ENCODE measurements at places on chromosomes 12 and 14.

DNA sequence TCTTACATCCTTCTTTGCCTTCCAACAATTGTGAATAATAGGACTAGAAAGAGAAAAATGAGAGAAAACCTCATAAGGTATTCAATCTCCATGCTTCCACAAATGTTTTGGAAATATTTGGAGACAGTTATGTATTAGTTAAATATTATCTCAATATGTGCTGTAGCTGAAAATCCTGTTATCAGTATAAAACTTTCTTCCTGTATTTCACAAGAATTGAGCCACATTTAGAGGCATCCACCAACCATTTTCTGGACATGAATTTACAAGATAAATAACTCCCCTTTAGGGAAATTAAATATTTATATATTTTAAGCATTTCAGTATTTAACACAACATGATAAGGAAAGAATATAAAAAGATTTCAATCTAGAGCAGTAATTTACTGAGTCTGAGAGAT, 200.3 kb downstream of the GPHN start:
- DNase-seq: no peak

DNA sequence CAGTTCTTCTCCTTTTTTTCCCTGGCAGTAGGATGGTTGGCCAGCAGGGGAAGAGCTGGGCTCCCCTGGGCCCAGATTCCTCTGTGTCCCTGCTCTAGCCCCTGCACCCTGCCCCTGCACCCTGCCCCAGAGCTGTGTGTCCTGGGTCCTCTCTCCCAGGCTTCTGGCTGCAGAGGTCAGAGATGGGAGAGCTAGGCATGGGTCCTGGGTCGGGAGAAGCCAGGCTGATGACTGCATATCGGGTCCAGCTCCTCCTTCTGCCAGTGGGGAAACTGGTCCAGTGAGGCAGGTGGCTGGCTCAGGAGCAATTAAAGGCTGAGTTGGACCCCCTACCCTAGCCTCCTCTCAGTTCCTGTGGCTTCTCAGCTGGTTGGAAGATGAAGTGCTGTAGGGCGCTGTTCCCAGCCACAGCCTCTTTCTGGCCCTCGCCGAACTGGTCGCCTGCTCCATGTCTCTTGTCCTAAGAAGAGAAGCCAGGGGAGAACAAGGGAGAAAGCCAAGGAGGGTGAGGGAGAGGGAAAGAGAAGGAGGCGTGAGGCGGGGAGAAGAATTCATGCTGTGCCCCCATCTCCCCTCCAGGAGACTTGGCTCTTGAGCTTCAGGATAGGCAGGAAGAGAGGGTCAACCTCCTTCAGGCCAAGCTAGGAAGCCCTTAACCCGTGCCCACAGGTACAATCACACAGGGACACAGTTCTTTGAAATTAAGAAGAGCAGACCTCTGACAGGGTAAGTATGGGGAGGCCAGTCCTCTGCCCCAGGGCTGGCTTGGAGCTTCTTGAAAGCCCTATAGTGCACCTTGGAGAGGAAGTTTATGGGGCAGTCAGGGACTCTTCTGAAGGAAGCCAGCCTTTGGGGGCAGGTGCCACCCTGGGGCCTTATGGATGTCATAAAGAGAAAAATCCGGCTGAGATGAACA, 9.5 kb downstream of the VASH1 start:
- DNase-seq: no peak

DNA sequence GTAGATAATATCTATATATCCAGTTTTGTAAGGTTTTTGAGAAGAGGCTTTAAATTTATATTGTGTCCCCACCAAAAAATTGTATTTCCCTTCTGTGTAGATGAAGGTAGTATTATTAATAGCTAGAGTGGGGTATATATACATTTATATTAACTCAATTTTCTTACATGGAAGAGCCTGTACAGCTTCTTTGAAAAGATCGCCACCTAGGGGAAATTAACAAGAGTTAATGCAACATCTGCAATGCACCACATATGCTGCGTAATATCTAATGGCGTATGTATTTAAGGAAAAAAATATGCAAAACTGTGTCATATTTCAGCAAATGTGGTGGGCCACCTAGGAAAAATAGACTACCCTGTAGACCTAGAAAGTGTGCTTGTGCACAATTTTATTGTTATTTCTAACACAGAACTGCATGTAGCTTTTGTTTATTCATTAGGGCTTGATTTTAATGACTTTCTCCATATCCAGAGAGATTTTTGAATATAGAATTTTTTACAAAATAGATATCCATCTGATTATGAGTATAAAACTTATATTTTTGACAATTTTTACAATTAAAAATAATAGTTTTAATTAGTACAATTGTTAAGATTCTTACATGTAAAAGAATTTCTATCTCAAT, 14.0 kb downstream of the CCER1 start:
- DNase-seq: peak; percentile 84

DNA sequence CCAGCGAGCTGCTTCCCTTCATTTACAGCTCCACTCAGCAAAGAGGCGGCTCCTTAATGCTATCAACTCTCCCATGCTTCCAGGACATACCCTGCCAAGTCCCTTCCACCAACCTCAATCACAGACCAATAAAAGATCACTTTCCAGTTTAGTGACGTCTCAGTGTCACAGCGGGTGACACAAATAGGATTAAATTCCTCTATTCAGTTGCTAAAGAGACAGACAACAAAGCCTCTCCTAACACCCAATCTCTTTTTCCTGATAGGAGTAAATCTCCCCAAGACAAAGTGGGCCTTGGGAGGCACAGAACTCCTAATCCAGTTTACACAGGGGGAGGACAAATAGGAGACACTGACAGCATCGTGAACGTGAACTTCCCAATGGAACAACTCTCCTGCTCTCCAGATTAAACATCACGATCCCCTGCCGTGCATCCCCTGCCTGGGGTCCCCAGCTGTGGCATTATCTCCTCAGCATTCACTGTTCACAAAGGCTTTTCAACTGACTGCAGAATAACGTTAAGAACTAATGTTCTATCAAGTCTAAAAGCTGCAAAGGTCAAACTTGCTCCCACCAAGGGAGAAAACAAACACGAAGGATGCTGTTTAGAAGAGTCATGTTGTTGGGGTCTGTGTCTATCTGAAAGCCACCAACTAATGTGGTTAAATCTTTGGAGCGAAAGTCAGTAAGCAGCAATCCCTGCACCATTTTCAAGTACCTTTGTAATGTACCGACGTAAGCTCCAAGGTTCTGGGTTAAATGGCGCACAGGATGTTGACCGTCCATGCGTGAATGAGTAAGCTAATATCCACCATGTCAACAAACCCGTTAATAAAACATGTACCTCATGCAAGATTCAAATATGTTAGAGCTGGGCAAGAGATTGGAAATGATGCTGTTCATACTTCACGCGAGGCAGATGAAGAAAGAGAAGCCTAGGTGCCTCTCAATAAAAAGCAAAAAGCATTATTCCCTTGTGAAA, 31.5 kb downstream of the TMEM132D start:
- no peak for DNase-seq

DNA sequence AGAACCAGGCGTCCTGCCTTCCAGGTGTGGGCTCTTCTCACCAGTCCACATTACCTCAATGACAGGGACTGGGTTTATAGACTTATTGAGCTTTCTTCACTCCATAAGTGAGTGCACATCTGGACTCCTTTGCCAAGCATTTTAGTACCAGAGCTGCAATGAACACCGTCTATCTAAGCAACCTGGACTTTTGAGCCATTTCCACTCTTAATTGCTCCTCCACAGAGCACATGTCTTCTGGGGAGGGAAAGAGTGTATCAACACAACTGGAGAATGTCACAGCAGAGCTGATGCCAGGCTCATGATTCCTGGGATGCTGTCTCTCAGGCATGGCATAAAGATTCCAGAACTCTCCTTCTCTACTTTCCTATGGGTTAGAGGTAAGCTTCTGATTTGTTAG, 43.0 kb upstream of the BDKRB2 start:
- DNase-seq: no peak

GRCh38 chr12:96416033-96416799, 16.0 kb upstream of the CDK17 start:
- no peak for DNase-seq

DNA sequence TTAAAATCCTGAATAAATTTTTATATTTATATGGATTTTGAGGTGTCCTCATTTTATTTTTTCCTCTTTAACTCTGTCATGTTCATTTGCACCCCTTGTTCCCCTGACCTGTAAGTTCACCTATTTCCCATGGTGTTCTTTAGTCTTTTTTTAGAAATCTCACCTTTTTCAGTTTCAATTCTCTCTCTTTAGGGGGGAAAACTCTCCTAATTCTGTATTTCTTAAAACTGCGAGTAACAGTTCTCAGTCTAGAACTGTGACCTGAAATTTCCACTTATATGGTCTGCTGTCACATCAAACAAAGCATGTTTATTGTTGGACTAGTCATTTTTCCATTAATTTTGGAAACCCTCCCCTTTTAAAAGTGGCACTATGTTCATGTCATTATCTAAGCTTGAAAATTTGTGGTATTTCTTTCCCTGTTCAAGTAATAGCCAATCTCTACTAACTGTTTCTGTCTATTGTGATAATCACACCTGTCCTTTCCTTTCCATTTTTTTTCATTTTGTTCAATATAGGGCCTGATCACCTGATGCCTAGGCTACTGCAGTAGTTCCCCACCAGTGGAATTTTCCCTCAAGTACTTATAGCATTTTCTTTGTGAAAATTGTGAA, 14.0 kb upstream of the FBXO33 start:
- DNase-seq: no peak

DNA sequence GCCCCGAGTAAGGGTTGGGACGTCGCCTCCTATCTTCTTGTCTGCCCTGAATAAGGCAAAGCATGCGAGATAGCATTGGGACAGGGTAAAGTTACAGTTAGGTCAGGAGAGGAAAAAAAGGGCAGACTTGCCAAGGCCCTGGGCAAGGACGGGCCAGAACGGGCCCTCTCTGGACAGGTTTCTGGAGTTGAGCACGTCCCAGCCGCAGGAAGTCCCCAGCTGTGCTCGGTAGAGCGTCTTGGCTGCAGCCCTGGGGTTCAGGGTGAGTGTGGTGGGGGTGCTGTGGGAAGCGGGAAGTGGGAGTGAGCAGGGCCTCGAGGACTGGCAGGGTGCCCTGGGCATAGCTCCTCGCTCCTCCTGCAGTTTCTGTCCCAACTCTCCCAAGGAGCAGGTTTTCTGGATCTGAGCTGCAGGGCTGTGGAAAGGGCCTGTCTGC, 5.4 kb downstream of the RPS6KL1 start:
- no peak for DNase-seq

GRCh38 chr14:97120611-97121031, 323.4 kb downstream of the VRK1 start:
- DNase-seq: no peak

GRCh38 chr12:112349431-112349830, 32.8 kb downstream of the HECTD4 start:
- DNase-seq: no peak

DNA sequence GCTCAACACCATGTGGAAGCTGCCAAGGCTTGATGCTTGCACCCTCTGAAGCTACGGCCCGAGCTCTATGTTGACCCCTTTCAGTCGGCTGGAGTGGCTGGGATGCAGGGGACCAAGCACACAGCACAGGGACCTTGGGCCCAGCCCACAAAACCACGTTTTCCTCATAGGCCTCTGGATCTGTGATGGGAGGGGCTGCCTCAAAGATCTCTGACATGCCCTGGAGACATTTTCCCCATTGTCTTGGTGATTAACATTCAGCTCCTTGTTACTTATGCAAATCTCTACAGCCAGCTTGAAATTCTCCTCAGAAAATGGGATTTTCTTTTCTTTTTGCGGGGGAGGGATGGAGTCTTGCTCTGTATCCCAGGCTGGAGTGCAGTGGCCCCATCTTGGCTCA, 46.3 kb downstream of the MON2 start:
- no peak for DNase-seq

GRCh38 chr12:77947746-77948145, 117.1 kb downstream of the NAV3 start:
- no peak for DNase-seq

DNA sequence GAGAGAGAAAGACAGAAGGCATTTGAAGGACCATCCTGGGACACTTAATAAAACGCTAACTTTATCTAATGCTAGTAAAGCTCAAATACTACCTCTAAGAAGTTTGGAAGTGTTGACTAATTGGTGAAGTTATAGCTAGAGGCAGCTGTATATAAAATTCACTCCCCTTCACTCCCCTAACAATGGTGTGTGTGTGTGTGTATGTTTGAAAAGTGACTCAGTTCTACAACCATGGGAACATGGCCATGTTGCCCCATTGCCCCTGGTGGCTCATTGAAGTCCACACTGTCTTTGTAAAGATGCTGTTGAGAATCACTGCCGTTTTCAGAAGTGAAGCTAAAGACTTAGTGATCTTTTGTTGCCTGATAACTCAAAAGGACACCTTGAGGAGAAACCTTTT, 262.4 kb downstream of the NPAS3 start:
- DNase-seq: no peak

- DNase-seq: peak; percentile 92
These were observed 9.3 kb upstream of the ITGA5 start for GRCh38 chr12:54428050-54429013.

GRCh38 chr14:75295061-75295461, 16.4 kb downstream of the FOS start:
- DNase-seq: peak; percentile 53

- DNase-seq: no peak
These were observed 101.2 kb upstream of the CCDC175 start for GRCh38 chr14:59677771-59678231.

- no peak for DNase-seq
These were observed 469.2 kb downstream of the DIO2 start for GRCh38 chr14:79742142-79742541.

DNA sequence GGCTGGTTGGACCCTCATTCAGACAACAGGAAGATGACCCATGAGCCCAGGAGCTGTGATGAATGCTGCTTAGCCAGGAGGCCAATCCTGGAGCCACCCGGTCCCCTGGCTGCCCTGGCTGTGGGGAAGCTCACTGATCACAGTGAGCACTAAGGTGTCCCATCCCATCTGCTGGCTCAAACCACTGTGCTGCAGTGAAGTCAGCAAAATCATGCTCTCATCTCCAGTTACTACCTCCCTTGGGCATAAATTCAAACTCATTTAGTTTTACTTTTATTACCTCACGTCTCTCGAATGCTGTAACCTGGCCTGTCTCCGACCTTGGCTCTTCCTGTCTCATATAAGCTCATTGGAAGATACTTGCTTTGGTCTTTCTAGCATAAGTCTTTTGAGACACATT, 112.4 kb downstream of the APAF1 start:
- DNase-seq: no peak

GRCh38 chr14:39682582-39682981, 250.3 kb upstream of the FBXO33 start:
- DNase-seq: no peak

DNA sequence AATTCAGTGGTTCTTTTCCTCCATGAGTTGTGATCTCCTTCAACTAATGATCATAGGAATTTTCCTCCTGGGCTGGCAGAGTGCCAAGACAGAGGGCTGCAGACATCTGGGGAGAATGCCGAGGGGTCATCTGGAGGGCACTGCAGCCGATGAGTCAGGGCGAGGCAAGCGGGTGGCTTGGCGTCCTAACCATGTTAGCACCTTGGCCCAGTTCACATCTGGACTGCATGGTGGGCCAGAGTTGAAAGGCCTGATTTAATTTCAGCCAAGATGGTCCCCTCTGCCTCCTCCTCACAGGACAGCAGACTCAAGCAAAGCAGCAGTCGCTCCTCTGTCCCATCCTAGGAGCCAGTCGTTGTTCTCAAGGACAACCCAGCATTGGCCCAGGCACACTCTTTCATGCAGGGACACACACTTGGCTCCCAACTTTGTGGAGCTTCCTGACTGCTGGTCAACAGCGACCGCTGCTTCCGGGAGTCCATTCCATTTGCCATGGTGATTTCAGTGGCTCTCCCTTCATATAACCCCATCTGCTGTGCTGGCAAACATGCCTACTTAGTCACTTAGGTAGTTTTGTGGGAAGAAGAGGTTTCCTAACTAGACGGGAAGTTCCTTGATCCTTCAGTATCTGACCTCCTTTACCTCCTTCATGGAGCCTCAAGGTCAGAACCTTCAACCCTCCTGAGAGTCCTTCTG, 161.8 kb downstream of the TTC8 start:
- no peak for DNase-seq
